ENCODE measurements at places on chromosomes 2 and 18.
A peak's percentile ranks its signal among the peaks of the same experiment; 100 is the strongest.

- peak; percentile 49 for ATAC-seq
Measured at GRCh38 chr2:234496055-234496834, 636 bp downstream of the ARL4C start.

DNA sequence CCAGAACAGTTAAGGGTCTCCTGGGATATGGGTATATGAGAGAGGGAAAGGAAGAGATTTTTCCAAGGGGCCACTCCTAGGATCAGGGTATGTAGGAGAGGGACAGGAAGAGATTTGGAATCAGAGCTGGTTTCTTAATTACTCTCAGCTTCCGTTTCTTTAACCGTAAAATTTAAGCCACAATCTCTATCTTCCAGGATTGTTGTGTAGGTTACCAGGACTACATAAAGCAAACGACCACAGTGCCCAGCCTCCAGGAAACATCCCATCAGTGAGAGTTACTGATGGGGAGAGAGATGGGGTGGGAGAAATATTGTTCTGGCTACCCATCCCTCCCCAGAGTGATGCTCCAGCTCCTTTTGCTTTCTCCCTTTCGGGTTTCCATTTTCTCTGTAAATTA is 114.6 kb upstream of the THUMPD2 start:
- ATAC-seq: no peak

DNA sequence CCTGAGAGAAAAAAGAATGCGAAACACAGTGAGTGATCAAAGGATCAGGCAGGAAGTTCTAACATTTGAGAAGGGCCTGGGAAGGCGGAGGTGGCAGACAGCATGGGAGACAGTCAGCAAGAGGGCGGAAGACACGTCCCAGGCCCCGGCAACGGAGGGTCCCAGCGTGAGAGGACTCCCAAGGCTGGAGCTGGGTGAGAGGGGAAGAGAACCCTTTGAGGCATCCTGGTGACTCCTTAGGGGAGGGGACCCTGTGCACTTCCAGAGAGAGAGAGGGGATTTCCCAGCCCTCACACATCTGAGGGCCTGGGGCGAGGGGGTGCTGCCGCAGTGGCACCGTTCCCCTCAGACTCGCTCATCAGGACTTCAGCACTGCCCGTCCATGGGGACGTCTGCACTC is 133.4 kb downstream of the RTP5 start:
- ATAC-seq: no peak

GRCh38 chr2:30433541-30434299 is 13.3 kb upstream of the LCLAT1 start:
- ATAC-seq: no peak

DNA sequence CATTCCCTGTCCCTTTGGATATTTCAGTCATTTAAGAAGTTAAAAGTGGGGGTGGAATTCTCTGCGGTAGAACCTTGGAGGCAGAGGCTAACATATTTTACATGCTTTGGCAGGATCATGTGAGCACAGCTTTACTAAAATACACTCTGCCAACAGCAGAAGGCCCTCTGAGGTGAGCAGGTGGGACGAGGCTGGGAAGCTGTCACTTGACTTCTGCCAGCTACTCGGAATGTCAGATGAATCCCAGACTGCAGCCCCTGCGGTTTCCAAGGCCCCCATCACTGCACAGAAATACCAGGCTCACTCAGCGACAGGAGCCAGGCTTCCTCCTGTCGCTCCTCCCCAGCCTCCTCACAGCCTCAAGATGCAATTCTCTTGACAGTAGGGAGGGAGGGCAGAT is 220.9 kb upstream of the REV1 start:
- no peak for ATAC-seq

GRCh38 chr18:79687806-79688205 is 8.2 kb downstream of the CTDP1 start:
- peak; percentile 70 for ATAC-seq

GRCh38 chr2:112026509-112026908 is 28.6 kb upstream of the TMEM87B start:
- ATAC-seq: no peak

DNA sequence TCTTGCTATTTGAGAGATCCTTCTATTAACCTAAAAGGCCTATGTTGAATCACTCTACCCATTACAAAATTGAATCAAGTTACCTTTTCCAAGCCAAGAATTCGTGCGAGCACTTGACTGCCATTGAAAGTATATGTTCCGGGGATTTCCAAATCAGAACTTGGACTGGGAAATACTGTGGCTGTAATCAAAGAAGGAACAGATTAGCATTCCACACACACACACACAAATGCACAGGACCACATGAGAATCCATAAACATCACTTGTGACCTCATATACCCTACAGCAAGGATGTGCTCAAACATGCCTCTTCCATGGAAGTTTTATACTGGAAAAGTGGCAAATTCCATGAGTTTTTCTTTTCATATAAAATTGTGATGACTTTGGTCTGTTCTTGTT is 86.0 kb downstream of the ABCA12 start:
- no peak for ATAC-seq

- ATAC-seq: peak; percentile 47
Measured at GRCh38 chr2:159455330-159455918, 160.9 kb downstream of the BAZ2B start.
